ENCODE measurements at places on chromosomes 5 and 9.
A peak's percentile ranks its signal among the peaks of the same experiment; 100 is the strongest.

- DNase-seq: peak; percentile 41
Observed at GRCh38 chr5:3351581-3352442, 243.8 kb upstream of the IRX1 start.

- no peak for DNase-seq
Observed at GRCh38 chr5:55030676-55031369, 6.8 kb downstream of the GZMK start.

DNA sequence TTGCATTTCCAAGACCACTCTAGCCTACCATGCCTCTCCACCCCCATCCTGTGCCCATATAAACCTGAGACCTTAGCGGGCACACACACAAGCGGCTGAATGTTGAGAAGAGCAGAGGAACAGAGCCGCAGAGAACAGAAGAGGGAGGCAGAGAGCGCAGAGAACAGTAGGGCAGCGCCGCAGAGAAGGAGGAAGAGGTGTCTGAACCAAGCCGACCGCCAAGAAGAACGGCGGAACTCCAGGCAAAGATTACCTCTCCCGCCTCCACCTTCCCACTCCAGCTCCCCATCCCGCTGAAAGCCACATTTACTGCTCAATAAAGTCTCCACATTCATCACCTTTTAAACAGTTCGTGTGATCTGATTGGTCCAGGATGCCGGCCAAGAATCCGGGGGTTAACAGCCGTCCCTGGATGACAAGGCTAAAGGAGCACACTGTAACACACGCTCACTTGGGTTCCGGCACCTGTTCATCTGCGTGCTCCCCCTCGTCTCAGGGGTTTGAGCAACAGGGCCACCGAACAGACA lies 33.2 kb downstream of the GRIN3A start:
- DNase-seq: peak; percentile 66

DNA sequence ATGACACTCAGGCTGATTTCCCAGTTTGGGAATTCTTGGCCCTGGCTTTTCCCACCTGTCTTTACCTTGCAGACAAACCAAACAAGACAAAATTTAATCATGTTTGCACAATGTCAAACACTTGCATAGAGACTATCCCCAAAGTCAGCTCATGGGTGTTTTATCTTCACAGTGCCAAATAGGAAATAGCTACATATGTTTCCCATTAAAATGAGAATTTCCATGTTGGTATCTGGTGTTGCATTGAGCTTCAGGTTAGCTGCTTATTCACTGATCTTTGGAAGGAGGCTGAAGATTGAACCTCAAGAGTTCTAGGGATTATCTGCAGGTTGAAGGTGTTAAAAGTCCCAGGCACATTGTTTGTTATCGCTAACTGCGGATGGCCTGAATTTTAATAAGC lies 19.5 kb downstream of the MAP1B start:
- no peak for DNase-seq

GRCh38 chr5:178207917-178208280 lies 3.6 kb downstream of the HNRNPAB start:
- DNase-seq: no peak

DNA sequence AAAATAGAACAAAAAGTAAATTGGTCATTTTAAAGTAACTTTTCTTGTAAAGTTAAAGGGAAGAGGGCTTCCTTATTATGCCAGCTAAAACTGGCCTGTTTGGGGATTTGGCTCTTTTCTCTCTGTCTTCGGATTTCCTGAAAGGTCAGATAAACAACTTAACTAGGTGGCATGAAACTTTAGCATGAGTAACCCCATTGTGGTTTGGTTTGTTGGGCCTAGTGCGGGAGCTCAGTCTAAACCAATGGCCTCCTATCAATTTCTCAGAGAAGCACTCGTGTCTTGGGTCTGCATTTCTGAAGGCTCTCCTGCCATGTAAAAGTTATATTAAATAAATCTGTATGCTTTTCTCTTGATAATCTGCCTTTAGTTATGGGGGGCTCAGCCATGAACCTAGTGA lies 48.5 kb upstream of the ANKH start:
- no peak for DNase-seq

- no peak for DNase-seq
Observed at GRCh38 chr5:65867542-65868195, 58.7 kb upstream of the ERBIN start.

GRCh38 chr9:98135938-98136337 lies 16.9 kb upstream of the TRIM14 start:
- DNase-seq: no peak

GRCh38 chr5:95440825-95441224 lies 49.7 kb downstream of the FAM81B start:
- no peak for DNase-seq

DNA sequence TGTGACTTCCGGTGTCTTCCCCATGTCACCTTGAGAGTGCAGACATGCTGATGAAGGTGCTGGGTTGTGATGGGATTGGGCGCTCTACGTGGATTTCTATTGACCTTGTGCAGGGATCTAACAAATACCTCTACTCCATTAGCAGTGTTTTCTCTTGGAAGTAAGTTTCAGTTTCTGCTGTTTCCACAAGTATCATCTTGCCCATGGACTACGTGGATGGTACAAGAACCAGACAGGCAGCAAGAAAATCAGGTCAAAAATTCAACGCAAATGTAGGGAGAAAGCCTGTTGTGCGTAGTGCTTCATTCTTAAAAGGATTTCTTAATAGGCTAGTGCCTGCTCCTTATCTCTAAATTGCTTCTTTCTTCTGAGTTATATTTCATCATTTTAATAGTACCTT lies 60.8 kb downstream of the AOPEP start:
- DNase-seq: no peak

DNA sequence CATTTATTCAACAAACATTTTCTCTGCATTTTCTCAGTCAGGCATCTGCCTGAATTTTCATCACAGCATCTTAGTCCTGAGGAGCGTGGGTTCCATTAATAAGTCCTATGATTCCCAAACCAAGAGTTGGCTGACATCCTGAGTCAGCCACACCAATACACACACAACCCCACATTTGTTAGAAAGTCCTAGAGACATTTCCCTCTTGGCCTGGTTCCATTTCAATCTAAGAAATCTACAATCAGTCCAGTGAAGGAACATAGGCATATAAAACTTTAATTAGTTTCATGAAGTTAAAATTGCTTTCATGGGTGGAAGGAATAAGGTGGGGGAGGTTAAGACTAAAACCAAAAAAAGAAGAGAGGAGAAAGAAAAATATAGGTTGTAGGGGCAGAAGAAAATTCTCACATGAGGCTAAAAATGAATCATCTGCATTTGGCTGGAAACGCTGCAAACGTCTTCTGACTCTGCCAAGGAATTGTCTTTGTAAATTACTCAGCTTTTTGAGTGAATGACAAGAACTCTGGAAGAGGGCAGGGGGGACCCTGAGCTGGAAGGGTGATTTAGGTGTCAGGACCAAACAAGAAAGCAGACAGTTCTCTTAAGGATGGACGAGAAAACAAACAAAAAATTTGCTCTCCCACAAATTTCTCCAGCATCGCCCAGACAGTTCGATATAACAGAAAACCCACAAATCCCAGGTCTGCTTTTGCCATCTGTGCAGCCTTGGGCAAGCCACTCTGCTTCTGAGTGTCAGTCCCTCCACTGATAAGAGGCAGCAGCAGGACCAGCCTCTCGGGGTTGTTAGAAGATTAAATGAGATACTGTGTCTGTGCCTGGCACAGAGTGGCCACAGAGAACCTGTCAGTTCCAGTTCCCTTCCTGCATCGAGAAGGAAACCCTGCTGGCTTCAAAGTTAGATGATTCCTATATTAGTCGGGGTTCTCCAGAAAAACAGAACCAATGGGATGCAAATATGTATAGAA lies 289.7 kb downstream of the CDK5RAP2 start:
- DNase-seq: no peak

GRCh38 chr5:106085136-106085535 lies 1585.6 kb downstream of the EFNA5 start:
- DNase-seq: no peak

DNA sequence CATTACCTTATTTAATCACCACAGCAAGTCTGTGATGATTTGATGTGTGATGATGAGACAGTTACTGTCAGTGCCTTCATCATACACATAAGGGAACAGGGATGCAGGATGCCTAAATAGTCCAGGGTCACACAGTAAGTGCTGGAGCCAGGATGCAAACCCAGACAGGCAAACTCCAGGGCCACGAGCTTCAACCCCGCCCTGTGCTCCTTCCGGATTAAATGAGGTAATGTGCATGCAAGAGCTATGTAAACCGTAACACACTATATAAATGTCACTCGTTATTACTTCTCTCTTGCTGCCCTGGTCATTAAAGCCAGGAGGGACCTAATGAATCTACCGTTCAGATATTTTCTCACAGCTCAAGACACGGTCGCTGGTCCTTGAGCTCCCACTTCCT lies 12.8 kb downstream of the SMIM23 start:
- DNase-seq: no peak

DNA sequence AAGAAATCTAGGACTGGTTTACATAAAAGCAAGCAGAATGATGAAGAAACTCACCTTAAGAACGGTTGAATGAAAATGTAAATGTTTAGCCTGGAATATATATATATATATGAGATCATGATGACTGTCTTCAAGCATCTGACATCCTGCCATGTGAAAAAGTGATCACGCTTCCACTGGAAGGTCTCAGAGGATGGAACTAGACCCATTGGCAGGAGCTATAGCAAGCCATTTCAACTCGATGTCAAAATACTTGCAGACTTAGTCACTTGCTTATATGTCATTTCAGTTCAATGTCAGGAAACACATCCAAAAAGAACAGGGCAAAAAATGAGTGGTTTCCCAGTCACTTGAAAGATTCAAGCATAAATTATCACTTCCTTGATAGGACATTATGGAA lies 22.2 kb upstream of the TMEM161B start:
- DNase-seq: no peak

DNA sequence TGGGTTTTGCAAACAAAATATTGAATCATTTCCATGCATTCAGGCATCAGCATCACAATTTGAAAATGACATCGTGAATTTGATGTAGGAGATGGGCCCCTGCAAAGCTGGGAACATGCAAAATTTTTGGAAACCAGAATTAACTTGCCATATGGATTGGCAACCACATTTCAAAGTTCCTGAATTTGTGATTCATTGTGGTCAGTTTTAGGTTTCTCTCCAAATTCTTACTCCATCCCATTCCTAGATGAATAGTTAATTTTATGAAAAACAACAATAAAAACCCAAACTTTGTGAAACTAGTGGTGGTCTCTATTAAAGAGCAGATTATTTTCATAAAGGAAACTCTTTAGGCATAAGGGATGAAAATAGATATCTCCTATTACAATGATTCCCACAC lies 107.8 kb upstream of the SLIT3 start:
- no peak for DNase-seq

Measured in activated CD8-positive, alpha-beta memory T cell treated with anti-CD3 and anti-CD28 coated beads for 24 hours (primary cell).